Activated CD4-positive, CD25-positive, alpha-beta regulatory T cell (primary cell): ENCODE measurements at places on chromosomes 7 and 10.
A peak's percentile ranks its signal among the peaks of the same experiment; 100 is the strongest.

GRCh38 chr10:10389182-10389581 is 628.5 kb upstream of the CELF2 start:
- DNase-seq, result no peak

DNA sequence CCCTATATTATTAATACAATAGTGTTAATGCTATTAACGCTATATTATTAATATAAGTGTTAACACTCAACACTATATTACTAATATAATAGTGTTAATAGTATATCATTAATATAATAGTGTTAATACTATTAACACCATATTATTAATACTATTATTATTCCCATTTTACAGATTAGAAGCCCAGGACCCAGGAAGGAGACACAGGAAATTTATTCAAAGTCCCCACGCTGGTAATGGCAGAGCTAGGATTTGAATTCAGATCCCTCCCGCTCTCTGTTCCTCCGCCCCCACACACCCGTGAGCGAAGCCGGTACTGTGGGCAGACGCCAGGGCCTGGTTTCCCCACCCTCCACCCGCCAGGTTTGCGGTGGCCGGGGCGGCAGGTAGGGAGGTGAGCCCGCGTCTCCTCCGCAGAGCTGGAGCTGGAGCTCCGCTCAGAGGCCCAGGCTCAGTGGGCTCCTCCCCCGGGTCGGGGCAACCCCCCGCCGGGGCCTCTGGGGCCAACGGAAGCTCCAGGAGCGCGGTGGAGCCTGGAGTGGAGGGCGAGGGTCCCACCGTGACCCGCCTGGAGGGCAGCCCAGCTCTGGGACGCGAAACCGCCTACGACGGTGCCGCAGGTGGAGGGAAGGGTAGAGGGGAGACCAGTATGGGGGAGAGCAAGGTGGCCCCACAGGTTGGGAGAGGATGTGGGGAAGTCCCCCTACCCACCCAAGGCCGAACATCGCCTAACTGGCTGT is at the start of gene TMEM225B:
Gene TMEM225B (plus strand): TSS at position 506 of the 740 bp plus-strand sequence. CDS start 6,122 bp downstream, outside the sequence.
- no peak for DNase-seq

DNA sequence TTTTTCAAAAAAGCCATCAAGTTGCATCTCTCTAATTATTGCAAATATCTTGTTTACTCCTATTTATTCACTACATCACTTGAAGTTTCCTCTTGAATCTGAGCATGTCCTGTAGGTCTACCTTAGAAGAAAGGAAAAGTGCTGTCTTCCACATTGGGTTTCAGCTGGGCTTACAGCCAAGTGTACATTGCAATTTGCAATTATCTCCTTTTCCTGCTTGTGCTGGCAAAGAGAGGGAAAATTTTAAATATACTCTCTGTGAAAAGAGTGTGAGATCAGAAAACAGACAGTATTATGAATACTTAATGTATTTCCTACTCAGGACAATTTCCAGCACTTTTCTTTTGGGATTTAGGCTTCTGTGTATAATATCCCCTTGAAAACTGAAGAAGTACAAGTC is 839.7 kb downstream of the CNTNAP2 start:
- no peak for DNase-seq

GRCh38 chr10:71727105-71727737 is 7.6 kb upstream of the C10orf105 start:
- DNase-seq, result peak; percentile 37

GRCh38 chr10:114893251-114893650 is 44.7 kb upstream of the TRUB1 start:
- no peak for DNase-seq

- DNase-seq, result no peak
These were observed 1017.5 kb downstream of the XPNPEP1 start for GRCh38 chr10:108905821-108906220.

DNA sequence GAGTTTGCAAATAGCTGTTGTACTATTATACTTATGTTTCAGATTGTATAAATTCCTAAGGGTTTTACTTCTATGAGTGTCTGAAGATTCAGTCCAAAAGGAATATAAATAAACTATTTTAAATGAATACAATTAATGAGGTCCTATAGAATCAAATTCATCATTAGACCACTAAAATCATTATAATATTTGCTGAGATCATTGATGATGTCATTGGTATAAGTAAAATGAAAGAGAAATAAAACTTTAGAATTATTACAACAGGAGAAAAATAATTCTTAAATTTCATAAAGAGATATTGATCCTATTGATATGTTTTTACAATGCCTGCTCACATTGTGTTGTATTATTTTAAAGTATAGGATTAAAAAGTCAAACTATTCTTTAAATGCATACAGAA is 544.0 kb upstream of the ZWINT start:
- no peak for DNase-seq

GRCh38 chr10:16779384-16779915 is 37.8 kb downstream of the RSU1 start:
- DNase-seq, result no peak

- DNase-seq, result no peak
These were observed 29.5 kb upstream of the CCNY start for GRCh38 chr10:35306852-35307251.

DNA sequence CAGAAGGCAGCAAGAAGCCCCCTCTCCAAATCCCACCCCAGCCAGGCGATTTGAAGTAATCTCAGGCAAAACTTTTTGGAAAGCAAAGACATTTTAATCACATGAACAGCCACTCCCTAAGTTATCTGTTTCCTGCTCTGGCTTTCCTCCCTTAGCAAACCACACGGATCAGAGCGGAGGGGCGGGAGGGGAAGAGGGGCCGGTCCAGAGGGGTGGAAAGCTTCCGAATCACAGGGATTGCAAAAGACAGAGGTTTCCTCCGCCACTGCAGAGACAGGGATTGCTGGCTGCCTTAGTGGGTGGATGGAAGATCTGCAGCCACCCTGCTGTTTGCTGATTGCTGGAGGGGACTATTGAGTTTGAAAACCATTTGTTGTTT is 41.2 kb downstream of the ZCCHC24 start:
- no peak for DNase-seq
